ENCODE measurements at places on chromosomes 4 and X.

- no peak for DNase-seq
Measured at GRCh38 chr4:62191451-62192240, 991.5 kb downstream of the ADGRL3 start.

DNA sequence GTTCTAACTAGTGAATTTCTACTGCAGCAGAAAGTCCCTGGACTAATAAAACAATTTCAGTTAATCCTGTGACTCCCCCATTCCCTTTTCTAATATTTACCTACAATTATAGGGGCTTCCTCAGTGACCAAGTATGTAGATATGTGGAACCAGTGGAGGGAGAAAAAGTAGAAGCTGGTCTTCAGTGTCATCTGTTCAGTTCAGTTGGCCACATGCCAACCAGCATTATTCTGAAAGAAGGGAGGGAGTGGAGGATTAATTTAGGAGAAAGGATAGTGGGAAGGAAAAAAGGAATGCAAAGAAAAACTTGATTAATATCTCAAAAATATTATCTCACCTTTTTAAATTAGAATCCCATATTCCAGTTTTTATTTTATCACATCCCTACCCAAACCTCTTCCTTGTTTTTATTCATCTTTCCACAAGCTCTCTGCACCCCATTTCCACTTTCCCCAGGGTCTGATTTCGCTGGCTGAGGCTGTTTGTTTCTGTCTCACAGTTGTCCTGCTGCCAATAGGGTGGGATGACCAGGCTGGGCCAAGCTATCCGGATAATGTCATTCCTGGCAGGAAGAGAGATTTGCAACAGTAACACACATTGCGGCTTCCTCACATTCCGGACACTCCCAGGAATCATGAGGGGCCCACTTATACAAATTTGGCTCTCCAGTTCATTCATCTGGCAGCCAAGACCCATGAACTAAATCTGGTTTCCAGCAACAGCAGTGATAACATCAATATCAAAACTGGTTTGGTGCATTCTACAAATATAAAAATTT lies 24.6 kb upstream of the ANTXR2 start:
- DNase-seq: peak; percentile 61

DNA sequence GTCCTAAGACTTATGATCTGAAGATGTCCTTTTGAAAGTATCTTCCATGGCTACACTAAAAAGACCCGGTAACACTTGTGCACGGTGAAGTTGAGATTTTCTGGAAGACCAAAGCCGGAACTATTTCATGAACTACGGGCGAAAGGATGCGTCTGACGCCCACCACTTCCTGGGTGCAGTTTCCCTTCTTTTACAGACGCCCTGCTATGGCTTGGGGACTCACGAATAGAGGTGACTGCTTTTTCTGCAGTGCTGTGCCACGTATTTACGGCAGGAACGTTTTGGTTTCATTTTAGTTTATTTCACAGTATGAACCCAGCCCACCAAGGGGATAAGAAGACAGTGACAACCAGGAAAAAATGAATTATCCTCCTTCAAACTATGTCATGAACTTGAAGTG lies 180.4 kb downstream of the AFAP1 start:
- DNase-seq: no peak

DNA sequence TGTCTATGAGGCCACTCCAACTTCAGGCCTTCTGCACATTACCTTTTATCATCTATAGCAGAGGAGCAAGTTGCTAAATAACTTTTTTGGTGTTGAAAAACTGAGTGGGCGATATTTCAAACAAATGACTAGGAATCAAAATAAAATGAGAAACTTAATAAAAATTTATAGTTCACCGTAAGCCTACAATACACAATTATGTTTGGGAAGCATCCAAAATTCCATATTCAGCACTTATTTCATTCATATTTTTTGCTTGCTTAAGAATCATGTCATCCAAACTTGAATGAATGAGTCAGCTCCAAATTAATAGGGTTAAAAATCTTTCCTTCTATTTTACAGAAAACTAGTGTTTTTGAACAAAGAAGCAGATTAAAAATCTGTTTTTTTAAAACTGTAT lies 119.1 kb downstream of the SH3RF1 start:
- DNase-seq: no peak

DNA sequence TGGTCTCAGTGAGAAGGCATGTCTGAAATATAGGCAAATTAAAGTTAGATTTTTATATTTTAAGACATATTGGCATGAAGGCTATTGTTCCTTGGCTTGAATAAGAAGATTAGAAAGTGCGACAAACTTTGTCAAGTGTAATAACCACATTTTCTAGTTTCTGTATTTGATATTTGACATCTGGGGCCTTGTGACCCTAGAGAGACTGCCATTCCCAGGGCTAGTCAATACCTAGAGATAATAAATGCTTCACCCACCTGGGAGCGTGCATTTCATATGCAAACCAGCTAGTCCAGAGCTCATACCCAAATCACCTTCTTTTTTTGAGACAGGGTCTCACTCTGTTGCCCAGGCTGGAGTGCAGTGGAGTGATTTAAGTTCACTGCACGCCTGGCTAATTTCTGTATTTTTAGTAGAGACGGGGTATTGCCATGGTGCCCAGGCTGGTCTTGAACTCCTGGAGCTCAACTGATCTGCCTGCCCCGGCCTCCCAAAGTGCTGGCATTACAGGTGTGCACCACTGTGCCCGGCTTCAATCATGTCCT lies 62.6 kb downstream of the COQ2 start:
- no peak for DNase-seq

GRCh38 chrX:123731258-123731986 lies 1.4 kb downstream of the THOC2 start:
- DNase-seq: peak; percentile 0

DNA sequence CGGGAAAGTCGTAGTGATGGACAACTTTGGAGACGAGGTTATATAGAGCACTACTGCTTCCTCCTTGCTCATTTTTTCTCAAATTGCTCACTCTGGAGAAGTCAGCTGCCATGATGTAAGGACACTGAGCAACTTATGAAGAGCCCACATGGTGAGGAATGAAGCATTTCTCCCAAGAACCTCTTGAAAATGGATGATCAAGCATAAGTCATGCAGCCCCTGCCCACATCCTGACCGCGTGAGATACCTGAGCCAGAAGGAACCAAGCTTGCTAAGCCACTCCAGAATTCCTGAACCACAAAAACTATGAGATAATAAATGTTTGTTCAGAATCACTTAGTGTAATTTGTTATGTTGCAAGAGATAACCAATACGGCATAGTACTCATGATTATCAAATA lies 42.8 kb downstream of the PDE5A start:
- peak; percentile 10 for DNase-seq

GRCh38 chr4:86891762-86892635 lies at the start of gene C4orf36:
Gene C4orf36, minus strand, starts transcription at chr4:86892422. Its CDS starts 902 bp downstream, at chr4:86891520.
- peak; percentile 77 for DNase-seq

GRCh38 chr4:93157986-93158385 lies 670.6 kb upstream of the ATOH1 start:
- DNase-seq: no peak

DNA sequence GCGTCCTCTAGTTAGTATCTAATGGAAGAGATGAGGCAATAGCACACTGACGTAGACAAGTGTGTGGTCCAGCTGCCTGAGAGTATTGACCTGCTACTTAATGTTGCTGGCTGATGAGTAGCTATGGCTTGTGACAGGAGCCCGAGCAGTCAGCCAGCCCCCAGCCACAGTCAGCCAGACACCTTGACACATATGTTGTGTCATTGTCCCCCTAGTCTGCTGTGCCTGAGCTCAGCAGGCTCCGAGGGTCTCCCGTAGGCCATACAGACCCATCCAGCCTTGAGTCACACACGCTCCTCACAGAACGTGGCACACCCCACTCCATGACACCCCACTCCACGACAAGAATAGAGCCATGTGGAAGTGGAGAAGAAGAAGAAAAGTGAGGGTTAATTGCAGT lies 362.1 kb downstream of the UNC5C start:
- no peak for DNase-seq

GRCh38 chr4:103098756-103099440 lies 736 bp downstream of the BDH2 start:
- DNase-seq: no peak

GRCh38 chr4:149707862-149708261 lies 107.8 kb downstream of the IQCM start:
- no peak for DNase-seq
